ENCODE measurements at places on chromosomes 6 and 20.

DNA sequence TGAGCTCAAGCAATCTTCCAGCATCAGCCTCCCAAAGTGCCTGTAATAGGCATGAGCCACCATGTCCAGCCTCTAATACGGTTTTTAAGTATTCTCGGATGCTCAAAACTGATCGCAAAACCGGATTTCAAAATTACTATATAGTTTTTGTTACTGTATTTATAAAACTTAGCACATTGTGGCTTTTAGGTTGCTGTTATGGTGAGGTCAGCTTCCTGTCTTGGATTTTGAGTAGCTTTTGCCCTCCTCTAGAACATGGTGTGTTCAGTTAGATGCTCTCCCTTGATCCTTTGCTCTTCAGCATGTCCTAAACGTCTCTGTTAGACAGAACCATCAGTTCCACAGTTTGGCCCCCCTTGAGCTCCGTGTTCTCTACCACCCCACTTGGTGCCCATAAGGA, 96.2 kb downstream of the RPP40 start:
- DNase-seq = no peak

DNA sequence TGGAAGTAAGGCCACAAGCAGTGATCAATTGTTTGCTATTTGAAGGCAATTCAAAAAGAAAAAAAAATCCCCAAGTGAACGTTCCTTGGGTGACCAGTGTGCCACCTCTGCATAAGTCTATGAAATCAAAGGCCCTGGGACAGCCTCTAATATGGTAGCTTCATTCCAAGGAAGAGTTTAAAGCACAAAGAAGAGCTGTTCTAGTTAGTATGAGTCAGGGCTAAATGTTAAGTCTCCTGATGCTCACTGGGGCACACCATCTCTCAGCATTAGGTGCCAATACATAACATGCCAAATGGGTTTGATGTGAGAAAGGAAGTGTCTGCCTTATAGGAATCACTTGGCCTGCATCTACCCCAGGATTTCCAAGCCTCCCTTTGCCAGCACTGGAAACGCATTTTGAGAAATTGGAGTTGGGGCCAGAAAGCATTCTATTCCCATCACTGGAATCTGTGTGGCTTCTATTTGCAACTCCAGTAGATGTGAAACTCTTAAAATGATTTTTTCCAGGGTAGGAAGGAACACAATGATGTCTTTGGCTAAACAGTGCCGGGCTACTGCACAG, 13.0 kb downstream of the UNC5CL start:
- DNase-seq = no peak

DNA sequence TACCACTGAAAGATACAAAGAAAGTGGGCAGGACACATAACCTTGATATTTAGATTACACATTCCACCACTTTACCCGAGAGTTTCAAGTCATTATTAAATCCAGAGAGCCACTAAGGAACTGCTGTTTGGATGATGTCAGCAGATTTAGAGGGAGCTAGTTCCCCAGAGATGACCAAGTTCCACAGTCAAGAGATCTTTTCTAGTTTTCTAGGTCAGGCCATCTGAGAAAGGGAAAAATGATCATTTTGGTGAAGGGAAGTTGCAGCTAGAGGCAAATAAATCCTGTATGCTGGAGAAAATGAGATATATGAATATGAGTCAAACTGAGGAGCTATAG, 147.8 kb downstream of the HS3ST5 start:
- no peak for DNase-seq

- no peak for DNase-seq
Observed at GRCh38 chr20:41275301-41275731, 42.2 kb downstream of the ZHX3 start.

- no peak for DNase-seq
Observed at GRCh38 chr6:18211338-18211737, 53.0 kb downstream of the DEK start.

- DNase-seq = no peak
Observed at GRCh38 chr6:84651583-84651982, 112.8 kb downstream of the TBX18 start.

GRCh38 chr20:10249048-10249770, 30.6 kb downstream of the SNAP25 start:
- no peak for DNase-seq

DNA sequence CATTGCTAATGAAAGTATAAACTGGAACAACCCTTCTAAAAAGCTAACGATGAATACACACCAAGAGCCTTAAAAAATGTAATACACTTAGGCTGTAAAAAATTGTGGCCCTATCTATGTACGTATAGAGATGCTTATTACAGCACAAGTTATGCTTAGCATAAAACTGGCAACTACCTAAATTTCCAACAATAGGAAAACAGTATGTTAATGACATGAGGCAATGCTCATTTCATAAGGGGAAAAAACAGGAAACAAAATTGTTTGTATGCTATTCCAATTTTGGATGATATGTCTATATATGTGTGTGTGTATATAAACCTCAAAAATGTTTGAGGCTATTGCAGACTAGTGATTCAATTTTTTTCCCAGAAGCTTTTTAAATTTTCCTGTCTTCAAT, 82.5 kb downstream of the DTNBP1 start:
- DNase-seq = no peak

- DNase-seq = no peak
Observed at GRCh38 chr6:92777146-92777740, 642.1 kb downstream of the EPHA7 start.

- no peak for DNase-seq
Observed at GRCh38 chr6:40998661-40999060, 40.4 kb downstream of the UNC5CL start.

DNA sequence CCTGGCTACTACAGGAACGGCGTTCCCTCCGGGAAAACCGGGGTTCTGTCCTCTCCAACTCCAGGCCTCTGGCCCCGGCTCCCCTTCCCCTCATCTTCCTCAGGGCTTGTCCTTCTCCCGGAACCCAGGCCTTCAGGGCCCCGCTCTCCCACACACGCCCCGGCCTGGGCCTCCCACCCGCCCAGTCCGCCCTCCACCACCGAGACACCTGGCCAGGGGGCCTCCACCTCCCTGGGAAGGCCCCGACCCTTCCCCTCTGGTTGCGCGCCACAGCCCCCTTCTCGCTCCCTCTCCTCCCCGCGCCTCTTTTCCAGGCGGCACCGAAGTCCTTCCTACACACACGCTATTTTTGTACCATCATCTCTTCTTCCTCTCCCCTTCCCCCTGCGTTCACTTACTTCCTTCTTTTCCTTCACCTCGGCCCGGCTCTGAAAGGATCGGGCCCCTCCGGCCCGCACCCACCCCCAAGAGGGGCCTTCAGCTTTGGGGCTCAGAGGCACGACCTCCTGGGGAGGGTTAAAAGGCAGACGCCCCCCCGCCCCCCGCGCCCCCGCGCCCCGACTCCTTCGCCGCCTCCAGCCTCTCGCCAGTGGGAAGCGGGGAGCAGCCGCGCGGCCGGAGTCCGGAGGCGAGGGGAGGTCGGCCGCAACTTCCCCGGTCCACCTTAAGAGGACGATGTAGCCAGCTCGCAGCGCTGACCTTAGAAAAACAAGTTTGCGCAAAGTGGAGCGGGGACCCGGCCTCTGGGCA, 1.3 kb upstream of the SIRPA start:
- no peak for DNase-seq

DNA sequence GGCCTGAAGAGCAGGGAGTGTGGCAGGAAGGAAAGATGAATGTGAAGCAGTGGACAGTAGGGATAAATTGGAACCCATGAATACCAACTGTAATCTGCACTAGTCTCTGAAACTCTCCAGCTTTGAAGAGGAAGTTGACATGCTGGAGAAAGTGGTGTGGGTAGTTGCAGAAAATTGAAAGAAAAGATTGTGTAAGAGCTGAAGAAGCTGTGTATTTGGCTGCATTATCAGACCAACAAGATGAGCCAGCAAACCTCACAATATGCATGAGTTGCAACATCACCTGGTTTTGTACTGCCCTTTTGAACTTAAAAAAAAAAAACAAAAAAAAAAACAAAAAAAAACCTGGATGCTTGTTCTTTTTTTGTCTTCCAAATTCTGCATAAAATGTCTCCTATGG, 921.9 kb upstream of the EYS start:
- DNase-seq = no peak

- no peak for DNase-seq
Observed at GRCh38 chr6:190596-191395, 101.5 kb upstream of the DUSP22 start.

- DNase-seq = no peak
Observed at GRCh38 chr6:1903780-1904465, 294.2 kb downstream of the FOXC1 start.

DNA sequence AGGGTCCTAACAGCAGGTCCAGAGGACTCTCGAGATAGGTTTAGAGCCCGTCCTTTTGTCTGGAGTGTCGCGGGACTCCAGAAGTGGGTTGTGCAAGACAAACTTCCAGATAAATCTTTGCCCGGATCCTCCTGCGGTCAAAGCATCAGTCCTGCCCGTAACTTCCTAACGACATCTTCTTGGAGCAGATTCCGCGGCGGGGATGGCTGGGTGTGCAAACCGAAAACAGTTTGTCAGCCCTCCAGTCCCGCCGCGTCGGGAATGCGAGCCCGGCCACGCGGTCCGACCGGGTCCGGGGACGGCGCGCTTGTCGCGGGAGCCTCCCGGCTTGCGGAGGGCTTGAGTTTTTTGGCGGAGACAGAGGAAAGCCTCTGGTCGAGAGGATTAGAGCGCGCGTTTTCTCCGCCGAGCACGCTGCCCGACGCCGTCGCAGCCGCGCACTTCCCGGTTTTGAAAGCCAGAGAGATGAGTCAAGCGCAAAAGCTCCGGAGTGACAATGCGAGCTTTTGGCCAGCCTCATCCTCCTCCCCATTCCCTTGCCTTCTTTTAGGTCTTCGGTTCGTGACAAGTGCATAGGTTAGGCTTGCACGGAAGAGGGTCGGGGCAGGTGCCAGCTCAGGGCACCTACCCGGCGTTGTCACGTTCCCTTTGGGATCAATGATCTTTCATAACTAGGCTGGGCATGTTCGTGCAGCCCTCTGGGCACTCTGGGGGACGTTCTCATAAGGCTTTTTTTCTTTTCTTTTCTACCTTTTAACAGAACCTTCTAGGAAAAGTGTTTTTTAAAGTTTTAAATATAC, 91.3 kb upstream of the PRDM1 start:
- DNase-seq = peak; percentile 68

- no peak for DNase-seq
Observed at GRCh38 chr20:36399147-36399968, 93.2 kb downstream of the DLGAP4 start.

DNA sequence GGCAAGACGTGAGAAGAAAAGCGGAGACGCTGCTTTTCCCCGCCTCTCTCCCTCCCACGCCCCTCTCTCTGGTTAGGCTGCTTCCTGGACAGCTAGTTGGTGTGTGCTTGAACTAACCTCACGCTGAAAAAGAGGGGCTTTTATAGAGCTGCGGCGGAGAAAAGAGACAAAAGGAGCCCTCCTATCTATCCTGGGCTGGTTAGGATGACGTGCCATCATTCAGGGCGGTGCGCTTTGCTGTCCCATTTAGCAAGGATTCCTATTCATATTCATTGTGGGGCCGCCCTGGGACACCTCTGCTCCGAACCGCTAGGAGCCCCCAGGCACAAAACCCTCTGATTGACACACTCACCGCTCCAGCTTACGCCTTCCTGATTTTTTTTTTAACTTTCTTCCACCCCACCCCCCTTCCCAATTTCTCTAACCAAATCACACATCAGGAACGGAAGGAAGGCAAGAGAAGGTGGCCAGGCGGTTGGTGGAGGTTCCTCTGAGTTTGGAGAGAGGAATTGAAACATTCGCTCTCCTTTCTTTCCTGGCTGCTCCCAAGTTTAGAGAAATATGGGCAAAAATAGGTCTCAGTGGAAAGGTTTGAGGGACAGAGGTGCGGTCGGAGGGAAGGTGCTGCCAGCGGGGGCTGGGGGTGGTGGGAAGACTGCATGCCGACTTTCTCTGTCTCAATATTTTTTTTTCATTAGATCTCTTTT, at the start of gene OLIG3:
Gene OLIG3, minus strand, starts transcription at position 114 of the 707 bp plus-strand sequence. CDS start 224 bp downstream, outside the sequence.
- DNase-seq = no peak

GRCh38 chr20:23242556-23243180, 107.9 kb upstream of the NXT1 start:
- no peak for DNase-seq

DNA sequence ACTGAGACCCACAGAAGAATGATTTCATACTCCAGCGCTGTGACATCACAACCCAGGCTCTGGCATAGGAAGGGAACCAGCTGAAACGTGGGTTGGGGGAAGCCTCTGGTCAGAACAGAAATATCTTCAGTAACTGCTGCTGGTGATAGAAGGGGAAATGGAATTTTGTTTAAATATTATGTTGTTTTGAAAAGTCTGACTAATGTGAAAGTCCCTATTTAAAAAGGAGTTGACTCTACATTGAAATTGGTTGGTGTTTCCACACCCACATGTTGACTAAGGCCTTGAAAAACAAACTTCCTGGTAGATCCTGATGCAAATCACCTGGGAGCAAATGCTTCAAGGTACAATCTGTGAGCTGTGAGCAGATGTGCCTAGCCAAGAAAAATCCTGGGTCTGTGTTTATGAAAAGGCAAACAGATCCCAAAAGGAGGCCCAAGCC, 24.5 kb upstream of the TCP11 start:
- no peak for DNase-seq

GRCh38 chr6:13922750-13923149, 2.0 kb upstream of the RNF182 start:
- no peak for DNase-seq

DNA sequence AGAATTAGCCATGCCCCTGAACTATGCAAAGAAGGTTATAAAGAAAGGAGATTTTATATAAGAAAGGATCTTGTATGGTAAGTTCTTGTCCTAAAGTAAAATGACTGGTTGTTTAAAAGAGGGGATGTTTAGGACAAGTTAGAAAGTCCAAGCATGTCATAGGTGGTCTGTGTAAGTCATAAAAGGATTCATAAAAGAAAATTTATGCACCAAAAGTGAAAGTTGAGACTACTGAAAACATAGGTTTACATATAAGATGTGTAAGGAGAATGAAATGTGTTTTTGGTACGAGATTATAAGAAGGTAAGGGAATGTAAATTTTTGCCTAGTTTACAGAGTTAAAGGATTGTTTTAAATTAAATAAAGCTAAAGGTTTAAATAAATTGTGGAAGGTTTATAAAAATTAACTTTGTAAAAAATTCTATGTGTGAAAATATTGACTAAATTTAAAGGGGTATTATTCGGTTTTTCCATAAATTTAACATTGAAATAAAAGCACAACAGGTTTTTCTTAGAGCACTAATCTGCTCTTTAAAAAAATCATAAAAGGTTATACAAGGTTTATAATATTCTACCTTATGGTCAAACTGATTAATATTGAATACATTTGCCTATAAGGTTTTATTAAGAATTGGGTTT, 93.6 kb upstream of the UST start:
- DNase-seq = no peak

DNA sequence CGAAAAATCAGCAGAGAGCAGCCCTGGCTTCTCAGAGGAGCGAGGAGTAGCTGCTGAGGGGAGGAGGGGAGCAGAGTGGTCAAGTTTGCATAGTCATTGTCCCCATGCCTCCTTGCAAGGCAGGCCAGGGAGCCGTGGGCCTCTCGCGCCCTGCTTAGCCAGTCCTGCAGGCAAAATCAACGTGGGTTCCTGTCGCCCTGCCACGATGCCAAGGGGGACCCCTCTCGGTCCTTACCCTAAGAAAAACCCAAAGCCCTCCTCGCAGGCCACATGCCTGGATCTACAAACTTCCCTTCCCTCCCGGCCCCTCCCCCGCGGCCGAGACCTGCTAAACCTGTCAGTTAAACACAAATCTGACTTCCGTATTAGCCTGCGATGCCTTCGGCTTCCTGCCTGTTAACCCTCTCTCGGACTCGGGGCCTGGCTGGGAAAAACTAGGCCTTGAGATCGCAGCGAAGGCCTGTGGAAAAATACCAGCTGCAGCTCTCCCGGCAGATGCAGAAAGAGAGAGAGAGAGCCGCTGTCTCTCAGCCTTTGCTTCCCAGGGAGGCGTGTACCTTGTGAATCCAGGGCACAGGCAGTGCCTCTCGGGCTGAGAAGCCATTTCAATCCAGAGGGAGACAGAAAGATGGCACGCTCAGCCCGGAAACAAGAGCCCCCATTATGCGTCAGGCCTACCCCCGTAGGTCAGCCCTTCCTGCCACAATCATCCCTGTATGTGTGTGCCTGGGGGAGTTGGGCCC, 968 bp upstream of the ZMYND8 start:
- peak; percentile 77 for DNase-seq
